ENCODE measurements at places on chromosomes 12 and 14.

DNA sequence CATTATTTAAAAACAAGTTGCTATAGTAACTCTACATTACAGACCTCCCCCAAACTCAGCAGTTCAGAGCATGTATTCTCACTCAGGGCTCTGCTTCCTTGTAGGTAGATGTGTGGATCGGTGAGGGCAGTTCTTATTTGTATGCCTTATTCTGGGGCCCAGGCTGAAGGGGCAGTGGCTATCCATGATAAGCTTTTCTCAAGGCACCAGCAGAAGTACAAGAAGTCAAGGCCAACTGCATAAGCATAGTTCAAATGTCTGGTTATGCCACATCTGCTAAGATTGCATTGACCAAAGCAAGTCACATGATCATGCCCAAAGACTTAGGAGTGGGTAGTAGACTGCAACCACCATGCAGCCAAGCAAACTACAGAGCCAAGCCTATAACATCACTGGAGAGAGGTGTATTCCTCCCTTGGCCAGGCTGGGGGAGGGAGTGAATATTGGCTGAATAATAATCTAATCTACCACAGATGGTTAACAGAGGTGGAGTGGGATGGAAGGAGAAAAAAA, 4.6 kb downstream of the PSEN1 start:
- DNase-seq: no peak

DNA sequence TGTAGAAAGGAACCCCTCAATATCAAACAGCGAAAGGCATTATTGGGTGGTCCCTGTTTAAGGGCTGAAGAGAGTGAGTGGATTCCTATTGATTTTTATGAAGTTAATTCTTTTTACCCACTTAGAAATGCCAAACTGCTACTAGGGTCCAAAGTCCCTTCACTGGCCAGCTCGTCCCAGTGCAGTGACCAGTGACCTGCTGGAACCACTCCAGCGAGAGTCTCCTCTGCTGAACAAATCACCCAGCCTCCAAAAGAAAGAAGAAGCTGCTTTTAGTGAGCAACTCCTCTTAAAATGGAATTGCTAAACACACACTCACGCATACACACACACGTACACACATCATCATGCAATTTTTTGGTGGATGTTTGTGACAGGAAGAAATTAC, 198.2 kb upstream of the PLEKHG7 start:
- DNase-seq: no peak

DNA sequence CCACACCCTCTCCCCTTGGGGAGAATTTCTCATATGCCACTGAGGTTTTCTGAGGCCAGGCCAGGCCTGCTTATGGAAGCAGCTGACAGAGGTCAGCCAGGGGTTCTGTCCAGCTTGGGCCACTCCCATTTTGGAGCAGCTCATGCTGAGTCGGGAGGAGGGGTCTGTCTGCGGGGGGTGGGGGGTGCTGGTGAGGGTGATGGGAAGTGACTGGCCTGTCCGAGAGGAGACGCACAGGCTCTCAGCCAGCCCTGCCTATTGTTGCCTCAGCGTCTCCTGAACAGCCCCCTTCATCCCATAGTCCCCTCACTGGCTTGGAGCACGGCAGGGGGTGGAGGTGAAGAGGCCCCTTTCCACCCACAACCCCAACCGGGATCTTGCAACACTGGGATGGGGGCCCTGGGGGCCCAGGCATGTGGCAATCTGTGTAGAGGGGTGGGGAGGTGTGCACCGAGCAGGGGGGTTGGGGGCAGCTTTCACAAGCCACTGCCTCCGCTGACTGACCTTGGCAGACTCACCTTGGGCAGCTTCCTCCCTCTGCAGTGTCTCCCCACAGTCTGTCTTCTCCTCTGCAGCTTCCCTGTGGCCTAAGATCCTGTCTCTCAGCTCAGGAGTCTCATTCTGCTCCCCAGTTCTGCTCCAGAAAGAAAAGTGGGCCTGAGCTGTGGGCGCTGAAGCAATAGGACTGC, 5.5 kb downstream of the CEBPE start:
- no peak for DNase-seq

GRCh38 chr12:51785906-51786305, 62.6 kb downstream of the FIGNL2 start:
- DNase-seq: no peak

DNA sequence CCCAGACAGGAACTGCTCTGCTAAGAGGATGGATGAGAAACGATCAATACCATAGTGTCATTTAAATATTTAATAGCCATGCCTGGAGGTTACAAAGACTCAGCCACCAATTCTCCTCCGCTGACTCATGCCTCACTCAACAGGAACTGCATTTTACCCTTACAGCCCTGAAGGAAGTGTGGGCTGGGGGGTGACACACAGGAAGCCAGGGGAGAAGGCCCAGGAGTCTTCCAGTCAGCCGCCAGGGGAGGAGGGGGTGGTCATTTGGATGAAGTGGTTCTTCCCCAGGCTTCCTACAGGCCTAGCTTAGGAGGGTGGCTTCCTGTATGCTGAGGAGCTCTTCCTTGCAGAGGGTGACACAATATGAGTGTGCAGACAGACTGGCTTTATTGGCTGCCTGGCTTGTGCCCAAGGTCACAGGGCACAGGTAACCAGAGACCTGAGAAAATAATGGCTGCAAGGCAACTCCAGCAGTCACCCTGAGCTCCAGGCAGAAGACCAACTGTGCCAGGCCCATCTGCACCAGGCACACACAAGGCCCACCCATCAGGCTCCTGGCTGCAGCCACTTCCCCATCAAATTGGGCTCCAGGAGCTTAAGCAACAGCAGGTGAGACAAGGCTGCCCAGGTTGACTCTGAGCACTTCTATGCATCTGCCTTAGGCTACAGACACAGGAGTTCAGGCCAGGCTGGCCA, 30.6 kb upstream of the RPLP0 start:
- peak; percentile 79 for DNase-seq

DNA sequence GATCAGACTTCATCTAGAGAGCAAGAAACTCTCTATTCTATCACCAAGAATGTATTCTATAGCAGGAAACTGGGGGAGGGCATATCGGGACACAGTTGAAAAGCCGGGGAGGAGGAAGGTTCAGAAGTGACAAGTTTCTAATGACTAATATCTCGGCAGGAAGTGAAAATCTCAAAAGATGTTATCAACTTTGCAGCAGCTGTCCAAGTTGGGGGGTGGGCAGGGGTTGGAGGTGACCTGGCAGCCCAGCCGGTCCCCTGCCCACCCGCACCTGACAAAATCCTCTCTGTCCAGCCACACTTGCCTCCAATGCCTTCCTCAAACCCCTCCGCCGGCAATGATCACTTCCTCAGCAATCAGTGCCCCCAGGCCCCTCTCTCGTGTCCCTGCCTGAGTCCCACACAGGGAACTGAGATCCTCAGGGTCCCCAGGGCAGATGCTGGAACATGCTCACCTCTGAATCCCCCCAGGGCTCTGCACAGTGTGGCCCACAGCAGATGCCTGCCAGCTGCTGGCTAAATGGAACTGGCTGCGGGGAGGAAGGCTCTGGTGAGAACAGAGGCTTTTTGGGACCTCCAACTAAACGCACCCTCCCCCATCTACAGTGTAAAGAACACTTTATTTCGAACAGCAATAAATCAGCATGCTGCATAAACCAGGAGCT, 43.9 kb downstream of the CCDC88C start:
- peak; percentile 76 for DNase-seq

DNA sequence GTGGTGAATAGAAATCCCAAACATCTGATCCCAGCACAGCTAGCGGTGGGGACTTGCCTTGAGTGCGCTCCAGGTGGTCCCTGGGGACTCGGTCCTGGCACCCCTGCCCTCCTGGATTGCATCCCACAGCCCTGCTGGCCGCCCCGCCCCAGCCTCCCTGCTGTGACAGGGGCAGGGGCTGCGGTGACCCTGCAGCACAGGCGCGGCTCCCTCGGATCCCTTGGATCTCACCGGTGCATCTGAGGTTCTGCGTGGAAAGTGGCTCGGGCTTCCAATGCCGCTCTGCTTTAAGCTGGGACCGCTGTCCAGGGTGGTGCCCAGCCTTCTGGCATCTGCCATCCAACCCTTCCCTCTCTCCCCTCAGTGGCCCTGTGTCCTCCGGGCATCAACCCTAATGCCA, 16.0 kb downstream of the ANKRD9 start:
- no peak for DNase-seq

- no peak for DNase-seq
These were observed 1139.9 kb upstream of the FLRT2 start for GRCh38 chr14:84390010-84390409.

GRCh38 chr14:83163016-83163415, 1629.4 kb upstream of the SEL1L start:
- DNase-seq: no peak

GRCh38 chr12:10574307-10574706, 39.1 kb downstream of the MAGOHB start:
- DNase-seq: no peak

- no peak for DNase-seq
These were observed 111.2 kb downstream of the RIN3 start for GRCh38 chr14:92624764-92625163.

GRCh38 chr12:53748072-53748840, 3.5 kb downstream of the CISTR start:
- DNase-seq: no peak

DNA sequence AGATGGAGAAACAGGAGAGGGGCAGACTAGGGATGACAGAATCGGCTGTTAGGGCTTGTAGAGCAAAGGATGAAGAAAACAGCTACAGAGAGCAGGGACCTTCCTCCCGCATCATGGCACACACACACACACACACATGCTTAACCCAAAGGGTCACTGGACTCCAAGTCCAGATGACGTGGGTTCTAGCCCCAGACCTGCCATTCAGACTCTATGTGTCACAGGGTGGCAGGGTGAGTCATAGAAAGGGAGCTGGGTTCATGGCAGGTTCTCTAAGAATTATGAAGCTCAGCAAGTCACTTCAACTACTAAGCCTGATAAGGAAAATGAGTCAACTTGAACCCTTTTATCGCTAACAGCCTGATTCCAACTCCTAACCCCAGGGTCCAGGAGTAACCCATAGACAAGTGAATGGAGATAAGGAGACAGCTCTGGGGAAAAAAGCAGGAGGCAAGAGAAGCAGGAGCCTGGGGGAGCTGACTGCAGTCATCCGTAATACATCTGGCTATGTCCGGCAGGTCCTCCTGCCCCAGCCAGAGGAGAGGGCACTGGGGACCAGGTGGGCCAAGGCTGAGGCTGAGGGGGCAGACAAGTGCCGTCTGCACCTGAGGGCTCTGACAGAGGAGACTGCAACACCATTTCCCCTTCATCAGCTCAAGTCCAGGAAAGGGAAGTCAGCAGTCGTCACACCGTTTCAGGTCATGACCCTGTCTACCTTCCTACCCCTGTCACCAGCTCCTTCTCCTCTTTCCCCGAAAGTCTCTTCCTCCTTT, 3.6 kb upstream of the TNFRSF1A start:
- DNase-seq: peak; percentile 40

DNA sequence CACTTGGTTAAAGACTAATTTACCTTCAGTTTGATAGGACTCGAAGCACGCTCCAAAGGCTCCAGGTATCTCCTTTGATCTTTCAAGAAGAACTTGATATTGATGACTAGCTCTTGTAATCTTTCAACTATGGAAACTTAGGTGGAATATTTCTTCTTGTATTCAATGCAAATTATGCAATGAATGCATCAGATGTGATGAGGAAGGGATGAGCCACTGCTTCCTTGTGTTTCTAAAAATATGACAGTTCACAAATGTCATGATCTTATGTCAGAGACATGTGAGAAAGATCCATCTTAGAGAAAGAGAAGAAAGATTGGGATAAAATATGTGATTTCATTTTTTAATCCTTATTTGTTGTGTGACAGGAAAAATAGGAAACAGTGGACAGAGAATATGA, 9.9 kb downstream of the RNASE9 start:
- no peak for DNase-seq

DNA sequence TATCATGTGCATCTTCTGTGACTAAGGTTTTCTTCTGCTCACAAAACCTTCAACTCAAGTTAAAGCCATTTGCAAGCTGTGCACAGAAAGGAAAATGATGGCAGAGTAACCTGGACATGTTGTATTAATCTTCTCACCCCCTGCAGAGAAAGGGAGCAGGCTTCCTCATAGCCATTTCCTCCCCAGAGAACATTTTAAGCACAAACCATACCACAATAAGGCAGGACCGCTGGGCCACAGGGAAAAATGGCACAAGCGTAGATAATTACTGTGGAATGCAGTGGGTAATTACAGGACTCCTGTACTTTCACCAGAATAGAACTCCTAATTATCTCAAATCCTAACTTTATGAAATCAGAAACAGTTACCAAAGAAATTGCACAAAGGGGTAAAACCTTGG, 215.7 kb downstream of the KIF21A start:
- no peak for DNase-seq

- DNase-seq: no peak
These were observed 439.5 kb downstream of the CCER1 start for GRCh38 chr12:90515199-90516175.

- no peak for DNase-seq
These were observed 238.1 kb downstream of the SLC2A13 start for GRCh38 chr12:39867631-39868327.

GRCh38 chr12:2959192-2959504, at the start of gene TEAD4:
Gene TEAD4 (plus strand): TSS chr12:2959397.
- no peak for DNase-seq
